CD8-positive, alpha-beta memory T cell (primary cell): ENCODE measurements at places on chromosomes 13 and 19. TPM values are rescaled to one million over a fixed set of nuclear protein-coding genes. Genes with fewer than 3 reads are reported as not detected.
A peak's percentile ranks its signal among the peaks of the same experiment; 100 is the strongest.

Gene C19orf33
- total RNA-seq = not detected

DNA sequence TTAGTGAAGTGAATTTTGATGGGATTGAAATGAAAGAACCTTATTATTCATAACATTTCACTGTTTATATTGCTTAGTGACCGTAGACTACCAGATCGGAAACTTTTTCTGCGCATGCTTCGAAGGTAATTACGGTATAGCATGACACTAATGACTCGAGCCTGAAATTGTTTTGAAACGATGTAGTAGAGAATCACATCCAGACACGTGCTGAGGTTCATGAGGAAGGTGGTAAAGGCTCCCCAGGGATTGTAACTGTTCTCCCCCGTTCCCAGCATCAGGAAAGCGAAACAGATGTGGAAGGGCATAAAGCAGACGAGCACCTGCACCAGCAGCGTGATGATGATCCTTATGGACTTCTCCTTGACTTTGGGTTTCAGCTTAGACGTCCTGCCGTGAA lies 3.3 kb downstream of the GPR18 start:
- peaks cover 16% of the 10 kb centered on the region for H3K36me3 ChIP-seq
- DNase-seq = no peak
- H3K4me3 ChIP-seq = peak overlapping the region; percentile 65

DNA sequence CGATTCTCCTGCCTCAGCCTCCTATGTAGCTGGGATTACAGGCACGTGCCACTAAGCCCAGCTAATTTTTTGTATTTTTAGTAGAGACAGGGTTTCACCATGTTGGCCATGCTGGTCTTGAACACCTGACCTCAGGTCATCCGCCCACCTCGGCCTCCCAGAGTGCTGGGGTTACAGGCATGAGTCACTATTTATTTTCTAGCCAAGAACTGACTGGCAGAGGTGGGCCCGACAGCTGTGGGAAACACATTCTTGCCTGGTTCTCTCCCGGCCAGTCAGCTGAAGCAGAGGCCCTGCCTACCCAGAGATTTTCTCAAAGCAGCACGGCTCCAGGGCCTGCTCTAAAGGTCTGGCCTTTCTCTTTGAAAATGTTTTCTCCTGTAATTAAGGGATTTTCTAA lies 108.0 kb downstream of the KCTD15 start:
- peaks cover 5% of the 10 kb centered on the region for H3K4me1 ChIP-seq
- H3K27ac ChIP-seq = no peak overlapping the region
- H3K36me3 ChIP-seq = no peaks in the 10 kb centered on the region
- peaks cover 9% of the 10 kb centered on the region for H3K27me3 ChIP-seq

GRCh38 chr19:16319481-16319880 lies 5.1 kb upstream of the KLF2 start:
- no peaks in the 10 kb centered on the region for H3K36me3 ChIP-seq
- H3K4me3 ChIP-seq = no peak overlapping the region
- peaks cover 29% of the 10 kb centered on the region for H3K4me1 ChIP-seq
- H3K27ac ChIP-seq = no peak overlapping the region
- DNase-seq = peak; percentile 70
- no peaks in the 10 kb centered on the region for H3K27me3 ChIP-seq

GRCh38 chr19:45953676-45954075 lies 20.0 kb downstream of the NOVA2 start:
- no peaks in the 10 kb centered on the region for H3K36me3 ChIP-seq
- no peak overlapping the region for H3K27ac ChIP-seq
- no peak overlapping the region for H3K4me3 ChIP-seq
- no peak for DNase-seq
